ENCODE measurements at places on chromosomes 12 and 14.

GRCh38 chr12:112606611-112607365 lies 184.8 kb upstream of the RPH3A start:
- peak; percentile 58 for DNase-seq

DNA sequence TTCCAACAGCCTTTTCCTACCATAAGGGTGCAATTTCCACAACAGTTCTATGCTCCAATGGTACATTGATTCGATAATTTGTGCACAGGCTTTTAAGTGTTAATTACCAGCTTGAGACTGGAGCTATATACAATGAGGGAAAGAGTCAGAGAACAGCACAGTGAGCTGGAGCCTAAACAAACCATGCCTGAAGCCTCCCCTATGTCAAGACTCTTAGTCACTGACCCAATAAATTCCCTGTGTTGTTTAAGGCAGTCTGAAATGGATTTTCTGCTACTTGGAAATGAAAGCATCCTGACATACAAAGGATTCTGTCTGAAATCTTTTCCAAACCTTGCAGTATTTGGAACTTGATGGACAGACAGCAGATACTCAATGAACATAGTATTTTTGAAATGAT lies 149.0 kb downstream of the EFCAB11 start:
- no peak for DNase-seq

- no peak for DNase-seq
Observed at GRCh38 chr12:74283646-74284045, 254.0 kb upstream of the ATXN7L3B start.

GRCh38 chr12:100268835-100269564 lies 2.0 kb downstream of the SCYL2 start:
- DNase-seq: peak; percentile 41

GRCh38 chr12:117166107-117166506 lies 24.2 kb downstream of the FBXO21 start:
- DNase-seq: no peak

- no peak for DNase-seq
Observed at GRCh38 chr14:44388306-44388705, 118.8 kb downstream of the FSCB start.

DNA sequence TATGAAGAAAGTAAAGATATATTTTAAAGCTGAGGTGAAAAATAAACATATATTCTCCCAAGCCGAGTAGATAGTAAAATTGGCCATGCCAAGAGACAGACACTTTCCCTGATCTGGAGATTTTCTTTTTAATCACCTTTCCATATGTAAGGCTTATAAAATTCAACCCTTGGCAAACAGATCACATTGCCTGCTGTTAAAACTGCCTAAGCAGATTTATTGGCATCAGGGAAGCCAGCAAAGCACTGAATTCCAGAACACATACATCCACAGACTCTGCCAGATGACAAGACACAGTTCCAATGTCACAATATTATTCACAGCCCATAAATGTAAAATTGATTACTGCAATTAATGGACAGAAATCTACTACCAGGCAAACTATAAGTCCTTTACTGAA lies 78.2 kb upstream of the GARIN2 start:
- no peak for DNase-seq

DNA sequence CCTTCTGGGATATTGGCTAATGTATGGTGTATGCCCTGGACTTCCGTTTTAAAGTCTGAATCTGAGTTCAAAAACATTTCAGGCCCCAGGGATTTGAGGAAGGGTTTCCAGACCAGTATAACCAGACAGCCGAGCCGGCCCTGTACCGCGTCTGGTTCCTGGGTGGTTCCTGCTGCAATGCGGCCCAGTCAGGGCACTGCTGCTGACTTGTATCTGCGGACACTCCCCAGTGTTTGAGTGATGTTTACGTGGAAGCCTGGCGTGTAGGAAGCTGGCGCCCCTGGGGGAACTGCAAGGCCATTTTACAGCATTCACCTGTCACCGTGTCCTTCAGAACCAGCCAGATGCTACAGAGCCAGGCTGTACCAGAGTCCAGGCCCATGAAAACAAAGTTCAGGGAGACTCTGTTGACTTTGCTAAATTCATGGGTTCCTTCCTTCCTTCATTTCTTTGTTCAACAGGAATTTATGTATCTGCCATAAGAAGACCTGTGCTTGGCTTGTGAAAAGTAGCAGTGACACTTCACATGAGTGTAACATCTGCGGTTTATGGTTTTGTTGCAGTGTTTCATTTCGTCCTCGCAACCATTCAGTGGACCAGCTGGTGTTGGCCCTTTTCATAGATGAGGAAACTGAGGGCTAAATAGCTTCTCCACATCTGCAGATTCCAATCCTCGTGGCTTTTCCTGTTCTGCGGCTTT lies 16.8 kb downstream of the EML1 start:
- no peak for DNase-seq

- DNase-seq: peak; percentile 44
Observed at GRCh38 chr12:4997939-4998338, 45.7 kb upstream of the KCNA5 start.

DNA sequence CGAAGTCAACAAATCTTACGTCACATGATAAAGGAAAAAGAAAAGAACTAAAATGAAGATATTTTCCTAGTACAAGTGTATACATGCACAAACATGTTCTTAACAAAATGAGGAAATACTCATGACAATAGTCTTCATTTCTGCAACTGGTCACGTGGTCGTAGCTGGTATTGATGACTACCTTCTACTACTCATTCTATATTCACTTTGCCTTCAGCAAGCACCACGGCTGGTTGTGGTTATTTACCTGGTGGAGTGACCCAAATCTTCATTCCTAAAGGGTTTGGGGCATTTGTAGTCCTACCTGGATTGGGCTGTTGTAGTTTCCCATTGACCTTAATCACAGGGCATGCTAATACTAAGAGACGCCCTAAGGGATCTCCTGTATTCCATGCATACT lies 51.2 kb downstream of the FIGNL2 start:
- no peak for DNase-seq

DNA sequence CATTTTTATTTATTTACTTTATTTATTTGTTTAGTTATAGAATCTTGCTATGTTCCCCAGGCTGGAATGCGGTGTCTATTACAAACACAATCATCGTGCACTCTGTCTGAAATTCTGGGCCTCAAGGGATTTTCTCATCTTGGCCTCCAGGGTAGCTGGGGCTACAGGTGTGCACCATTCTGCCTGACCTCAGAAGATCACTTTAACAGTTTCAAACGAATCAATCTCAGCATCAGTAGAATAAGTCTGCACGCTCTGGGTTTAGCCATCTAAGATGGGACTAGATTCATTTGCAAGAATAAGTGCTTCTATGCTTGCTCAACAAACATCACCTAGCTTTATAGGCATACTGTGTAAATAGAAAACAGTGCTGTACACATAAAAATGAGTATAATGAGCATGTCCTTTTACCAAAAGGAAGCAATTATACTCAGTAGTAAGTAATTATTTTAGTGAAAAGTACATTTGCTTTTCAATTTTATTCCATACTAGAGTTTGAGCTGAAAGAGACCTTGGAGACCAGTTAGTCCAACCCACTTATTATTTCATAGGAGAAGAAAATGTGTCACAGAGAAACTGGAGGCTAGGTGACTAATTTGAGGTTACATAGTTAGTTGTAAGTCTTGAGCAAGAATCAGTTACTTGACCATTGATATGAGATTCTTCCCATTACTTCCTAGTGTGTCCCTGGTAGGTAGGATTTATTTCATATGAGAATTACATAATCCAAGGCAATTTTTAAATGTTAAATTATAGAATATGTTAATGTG lies 456.5 kb upstream of the LMO3 start:
- DNase-seq: no peak

DNA sequence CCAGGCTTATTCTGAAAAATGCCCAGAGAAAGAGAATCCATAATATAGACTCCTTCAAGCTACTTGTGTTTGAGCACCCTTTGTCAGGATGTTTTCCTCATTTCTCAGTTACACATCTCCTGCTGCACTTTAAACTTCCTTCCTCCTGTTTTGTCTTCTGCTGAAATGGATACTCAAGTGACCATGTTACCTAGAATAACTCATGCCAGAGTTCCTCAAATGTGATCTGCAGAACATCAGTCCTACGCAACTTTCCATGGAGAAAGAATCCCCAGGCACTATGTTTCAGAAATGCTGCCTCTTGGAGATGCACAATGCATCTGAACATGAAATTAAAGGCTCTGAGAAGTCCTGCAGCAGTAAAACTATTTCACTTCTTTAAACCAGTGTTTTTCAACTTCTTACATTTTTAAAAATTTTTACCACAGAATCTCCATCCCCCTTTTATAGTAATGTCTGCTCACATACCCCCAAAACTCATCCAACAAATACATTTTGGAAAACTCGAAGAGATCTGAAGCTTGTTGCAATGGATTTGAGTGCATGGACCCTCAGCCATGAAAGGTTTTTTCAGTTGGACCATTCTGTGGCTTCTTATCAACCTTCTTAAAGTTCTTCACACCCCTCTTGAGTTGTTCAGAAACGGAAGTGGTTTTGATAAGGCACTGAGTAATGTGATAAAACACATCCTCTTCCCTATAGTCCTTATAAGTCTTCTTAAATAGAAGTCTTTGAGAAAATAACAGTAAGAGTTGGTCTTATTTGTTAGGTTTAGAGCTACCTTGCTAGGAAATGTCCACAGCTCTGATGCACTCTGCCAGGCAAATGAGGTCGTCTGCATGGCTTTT lies 84.5 kb upstream of the KCNA1 start:
- peak; percentile 28 for DNase-seq

DNA sequence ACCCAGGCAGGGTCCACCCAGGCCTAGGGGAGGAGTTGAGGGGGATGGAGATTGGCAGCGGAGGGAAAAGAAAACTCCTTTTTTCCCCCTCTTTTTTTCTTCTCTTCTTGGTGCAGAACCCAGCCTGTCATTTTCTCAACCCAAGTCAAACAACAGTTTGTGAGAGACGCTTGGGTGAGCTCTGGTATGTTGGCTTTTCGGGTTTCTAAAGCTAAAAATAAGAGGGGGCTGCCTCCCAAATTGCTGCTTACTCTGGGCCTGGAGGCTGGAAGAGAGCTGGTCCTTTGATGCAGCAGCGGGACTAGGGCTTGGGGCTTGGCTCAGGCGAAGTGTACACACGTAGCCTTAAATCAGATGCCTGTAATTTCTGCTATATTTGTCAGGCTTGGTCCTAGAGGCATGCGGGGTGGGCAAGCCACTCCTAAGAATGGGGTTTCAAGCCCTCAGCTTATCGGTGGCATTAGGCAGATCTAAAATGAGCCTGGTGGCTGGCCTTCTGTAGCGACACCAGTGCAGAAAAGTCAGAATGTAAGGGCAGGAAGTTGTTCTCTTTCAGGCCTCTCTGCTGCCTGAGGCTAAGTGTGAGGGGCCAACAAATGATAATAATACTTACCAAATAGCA lies 816 bp upstream of the SLC8A3 start:
- DNase-seq: no peak

- peak; percentile 41 for DNase-seq
Observed at GRCh38 chr12:132222096-132222807, 78.0 kb downstream of the NOC4L start.

GRCh38 chr14:71923513-71923912 lies 8.7 kb upstream of the RGS6 start:
- DNase-seq: no peak

DNA sequence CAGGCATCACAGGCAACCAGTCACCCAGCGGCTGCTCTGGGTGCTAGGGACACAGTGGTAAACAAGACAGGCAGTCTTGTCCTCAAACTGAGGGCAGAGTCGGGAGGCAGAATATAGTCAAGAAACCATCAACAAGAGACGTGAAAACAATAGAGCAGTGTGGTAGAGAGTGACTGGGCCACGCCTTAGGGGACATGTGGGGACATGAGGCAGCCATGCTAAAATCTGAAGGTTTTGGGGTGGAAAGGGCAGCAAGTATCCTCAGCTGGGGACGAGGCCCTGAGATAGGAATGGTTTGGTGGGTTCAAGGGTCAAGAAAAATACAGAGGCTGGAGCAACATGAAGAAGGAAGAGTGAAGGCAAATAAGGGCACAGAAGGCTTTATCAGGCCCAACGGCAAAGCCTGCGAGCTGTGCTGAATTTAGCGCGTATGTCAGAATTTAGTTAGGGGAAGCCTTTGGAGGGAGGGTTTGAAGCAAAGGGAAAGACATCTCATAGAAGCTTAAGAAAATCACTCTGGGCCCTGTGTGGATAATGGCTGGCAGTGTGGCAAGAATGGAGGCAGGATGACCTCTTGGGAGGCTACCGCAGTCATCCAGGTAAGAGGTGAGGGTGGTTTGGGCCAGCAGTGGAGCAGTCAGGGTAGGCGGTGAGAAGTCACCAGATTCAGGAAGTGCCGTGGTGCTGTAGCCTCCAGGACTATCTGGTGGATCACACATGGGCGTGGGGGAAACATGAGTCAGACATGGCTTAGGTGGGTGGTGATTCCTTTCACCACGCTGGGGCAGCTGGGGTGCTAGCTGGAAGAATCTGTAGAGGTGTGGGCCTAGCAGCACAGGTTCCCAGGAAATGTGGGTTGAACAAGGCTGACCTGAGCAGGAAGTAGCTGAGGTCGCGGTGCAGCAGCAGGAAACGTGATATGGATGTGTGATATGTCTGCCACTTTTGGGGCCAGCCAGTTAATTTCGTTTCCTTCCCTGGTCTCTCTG lies 3.0 kb downstream of the EVL start:
- DNase-seq: peak; percentile 90

DNA sequence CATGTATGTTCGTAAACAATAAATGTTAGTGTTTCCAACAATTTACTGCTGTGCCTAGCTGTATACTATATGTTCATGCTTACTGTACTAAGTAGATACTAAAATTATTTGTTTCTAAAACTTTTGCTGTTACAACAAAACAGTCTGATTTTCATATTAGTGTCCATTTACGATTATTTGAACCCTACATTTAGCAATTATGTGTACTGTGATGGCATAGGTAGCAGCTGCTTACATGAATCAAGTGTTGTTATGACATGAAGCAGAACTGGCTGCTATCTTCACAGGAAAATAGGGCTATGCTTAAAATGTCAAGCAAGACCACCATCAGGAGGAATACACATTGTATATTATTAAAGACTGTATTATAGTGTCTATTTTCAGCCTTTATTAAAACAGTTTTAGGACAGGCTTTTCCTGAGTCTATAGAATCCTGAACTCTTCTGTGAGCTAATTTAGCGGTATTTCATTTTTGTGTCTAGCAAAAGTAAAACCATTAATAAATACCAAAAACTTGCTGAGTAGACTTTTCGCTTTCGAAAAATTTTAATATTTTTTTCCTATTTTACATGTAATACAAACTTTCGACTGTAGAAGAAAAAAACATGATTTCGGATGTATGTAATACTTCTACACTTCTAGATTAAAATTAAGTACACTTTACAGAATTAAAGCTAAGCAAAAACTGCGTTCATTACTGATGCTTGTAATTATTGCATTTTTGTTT lies 1.1 kb upstream of the WDR89 start:
- no peak for DNase-seq

- DNase-seq: no peak
Observed at GRCh38 chr12:2588345-2588744, 206.4 kb upstream of the FKBP4 start.
